ENCODE measurements at places on chromosomes 7 and 10.

GRCh38 chr7:2791390-2791789 lies 52.7 kb downstream of the GNA12 start:
- DNase-seq = no peak

DNA sequence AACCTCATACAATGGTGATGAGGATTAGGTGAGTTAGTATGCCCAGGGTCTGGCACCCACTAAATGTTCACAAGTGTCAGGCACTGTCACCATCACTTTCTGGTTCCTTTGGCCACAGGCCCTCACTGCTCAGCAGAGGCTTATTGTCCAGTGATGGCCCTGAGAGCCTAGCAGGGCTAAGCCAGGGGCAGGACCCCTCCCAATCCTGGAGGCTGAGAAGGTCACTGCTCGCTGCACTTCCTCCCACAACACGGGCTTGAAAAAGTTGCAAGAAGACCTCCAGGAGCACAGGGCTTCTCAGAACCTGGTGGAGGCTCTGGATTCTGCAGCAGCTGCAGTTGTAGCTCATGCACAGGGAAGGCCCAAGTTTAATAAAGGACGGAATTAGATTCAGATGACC lies 48.1 kb downstream of the DRGX start:
- no peak for DNase-seq

DNA sequence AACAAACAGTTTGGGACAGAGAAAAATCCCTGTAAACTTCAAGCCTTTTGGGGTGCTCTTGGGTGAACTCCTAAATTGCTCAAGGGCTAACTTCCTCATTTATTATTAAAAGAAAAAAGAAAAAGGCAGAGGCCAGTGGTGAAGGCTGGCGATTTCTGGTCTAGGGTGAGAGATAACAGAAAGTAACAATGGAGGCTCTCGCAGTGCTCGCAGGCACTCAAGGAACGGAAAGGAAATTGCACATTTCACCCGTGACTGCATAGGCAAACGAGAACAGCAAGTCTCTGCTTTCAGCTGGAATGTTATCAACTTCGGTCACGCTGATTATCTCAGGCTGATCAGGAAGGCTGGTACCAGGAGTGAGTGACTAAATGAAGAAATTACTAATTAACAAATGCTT lies 70.7 kb downstream of the PRKAG2 start:
- no peak for DNase-seq

DNA sequence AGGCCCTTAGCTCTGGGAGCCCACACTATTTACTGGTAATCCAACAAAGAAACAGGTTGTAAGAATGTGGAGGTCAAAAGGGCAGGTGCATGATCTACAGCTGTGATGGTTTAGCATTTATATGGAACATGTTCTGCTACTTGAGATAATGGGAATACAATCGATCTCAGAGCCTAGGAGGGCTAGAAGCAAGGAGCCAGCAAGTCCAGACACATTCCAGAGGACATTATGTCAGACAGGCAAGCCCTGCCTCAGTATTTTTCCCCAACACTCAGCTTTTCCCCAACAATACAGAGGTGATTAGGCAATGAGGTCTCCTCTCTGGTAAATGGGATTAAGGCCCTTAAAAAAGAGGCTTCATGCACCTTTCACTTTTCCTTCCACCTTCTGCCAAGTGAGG lies 21.4 kb upstream of the GNAT3 start:
- DNase-seq = peak; percentile 21

DNA sequence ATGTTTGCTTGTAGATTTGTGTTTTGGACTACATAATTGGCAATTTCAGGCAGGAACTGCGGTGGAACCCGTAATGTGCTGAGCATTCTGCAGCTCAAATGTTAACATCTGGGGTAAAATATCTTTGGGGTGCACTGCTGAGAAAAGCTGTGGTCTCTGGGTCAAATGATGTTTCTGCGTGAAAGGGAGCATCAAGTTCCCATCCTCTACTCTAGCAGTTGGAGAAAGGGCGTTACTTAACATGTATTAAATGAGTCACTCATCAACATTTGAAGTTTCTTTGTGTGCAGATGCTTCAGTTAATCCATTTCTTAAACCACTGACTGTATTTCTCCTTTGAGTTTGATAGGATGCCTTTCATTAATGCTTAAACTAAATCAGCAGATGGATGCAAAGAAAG lies 273.1 kb upstream of the PITRM1 start:
- peak; percentile 36 for DNase-seq

- DNase-seq = no peak
These were observed 87.5 kb downstream of the FAM204A start for GRCh38 chr10:118254654-118255053.

DNA sequence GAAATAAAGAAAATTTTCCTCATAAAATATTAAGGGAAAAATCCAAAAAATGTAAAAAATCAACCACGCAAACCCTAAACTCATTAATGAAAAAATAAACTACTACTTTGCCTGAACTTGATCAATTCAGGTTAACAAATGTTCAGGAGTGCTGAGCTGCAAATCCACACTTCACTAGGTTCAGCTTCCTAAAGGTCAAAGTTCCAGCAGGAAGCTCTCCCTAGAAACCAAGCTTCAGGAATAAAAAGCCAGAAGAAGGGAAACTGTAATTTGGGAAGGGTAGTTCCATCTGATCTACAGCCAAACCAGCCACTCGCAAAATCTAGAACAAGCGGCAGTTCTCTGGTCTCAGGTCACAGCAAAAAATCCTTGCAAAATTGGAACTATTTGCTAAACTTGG lies 7.8 kb upstream of the NMT2 start:
- no peak for DNase-seq

Measured in fibroblast of skin of back (primary cell).